Activated CD8-positive, alpha-beta memory T cell treated with anti-CD3 and anti-CD28 coated beads for 1 hour (primary cell): ENCODE measurements at places on chromosomes 2 and 18.
A peak's percentile ranks its signal among the peaks of the same experiment; 100 is the strongest.

DNA sequence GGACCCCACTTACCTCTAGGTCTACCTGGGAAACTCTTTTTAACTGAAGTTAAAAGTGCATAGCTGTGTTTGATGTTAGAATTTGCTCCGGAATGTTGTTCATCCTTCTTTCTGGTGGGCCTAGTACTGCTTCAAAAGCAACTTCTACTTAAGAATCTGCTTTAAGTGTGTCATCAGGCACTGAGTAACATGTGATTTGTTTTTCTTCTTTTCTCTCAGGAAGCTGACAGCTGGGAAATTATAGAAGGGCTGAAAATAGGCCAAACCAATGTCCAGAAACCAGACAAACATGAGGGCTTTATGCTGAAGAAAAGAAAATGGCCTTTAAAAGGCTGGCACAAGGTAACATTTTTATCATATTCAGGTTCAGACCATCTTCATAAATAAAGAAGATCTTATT lies 122.9 kb downstream of the PRKRA start:
- DNase-seq: no peak

DNA sequence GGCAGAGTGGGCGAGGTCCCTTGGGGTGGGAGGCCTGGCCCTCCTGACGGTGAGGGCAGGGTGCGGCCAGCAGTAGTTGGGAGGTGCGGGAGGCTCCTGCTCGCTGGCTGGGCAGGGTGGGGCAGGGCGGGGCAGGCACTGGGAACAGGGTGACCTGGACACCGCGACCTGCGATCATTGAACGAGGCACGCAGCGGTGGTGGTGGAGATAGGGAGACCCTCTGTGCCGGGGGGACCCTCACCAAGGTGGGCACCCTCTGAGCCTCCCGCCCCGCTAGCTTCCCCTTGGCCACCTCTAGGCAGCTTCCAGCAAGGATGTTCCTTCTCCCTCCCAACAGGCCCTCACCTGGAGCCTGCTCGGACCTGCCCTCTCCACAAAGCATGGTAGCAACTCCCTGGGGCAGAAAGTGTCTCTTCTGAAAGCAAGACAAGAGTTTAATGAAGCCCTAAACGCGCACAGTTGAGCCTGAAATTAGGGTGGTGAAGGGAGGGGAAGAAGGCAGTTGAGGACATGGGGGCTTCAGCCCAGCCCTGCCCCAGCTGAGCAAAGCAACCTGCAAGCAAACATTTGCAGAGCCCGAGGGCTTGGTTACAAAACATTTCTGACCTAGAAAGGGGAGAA lies 15.4 kb upstream of the FOSL2 start:
- DNase-seq: no peak

- DNase-seq: no peak
These were observed 179.8 kb downstream of the NEDD4L start for GRCh38 chr18:58223717-58224424.

- no peak for DNase-seq
These were observed 47.4 kb downstream of the DNAJC10 start for GRCh38 chr2:182763311-182763912.

GRCh38 chr2:111666160-111666559 lies 217.8 kb downstream of the ANAPC1 start:
- no peak for DNase-seq

DNA sequence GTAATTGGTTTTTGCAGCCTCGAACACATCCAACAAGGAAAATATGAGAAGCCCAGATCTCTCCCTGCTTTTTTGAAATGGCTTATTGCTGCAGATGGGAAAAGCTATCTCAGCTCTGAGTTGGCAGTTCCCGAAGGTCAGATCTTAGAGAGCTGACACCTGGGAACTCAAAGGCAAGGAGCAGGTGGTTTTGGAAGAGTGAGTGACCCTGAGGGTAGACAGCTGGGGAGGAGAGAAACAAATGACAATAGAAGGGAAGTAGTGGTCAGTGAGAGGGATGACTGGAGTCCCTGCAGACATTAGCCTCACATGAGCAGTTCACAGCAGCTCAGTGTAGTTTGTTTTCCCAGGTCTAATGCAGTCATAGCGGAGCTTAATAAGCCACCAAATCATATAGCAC lies 317.9 kb downstream of the STK39 start:
- no peak for DNase-seq

GRCh38 chr2:40716879-40717278 lies 265.0 kb upstream of the SLC8A1 start:
- DNase-seq: no peak

DNA sequence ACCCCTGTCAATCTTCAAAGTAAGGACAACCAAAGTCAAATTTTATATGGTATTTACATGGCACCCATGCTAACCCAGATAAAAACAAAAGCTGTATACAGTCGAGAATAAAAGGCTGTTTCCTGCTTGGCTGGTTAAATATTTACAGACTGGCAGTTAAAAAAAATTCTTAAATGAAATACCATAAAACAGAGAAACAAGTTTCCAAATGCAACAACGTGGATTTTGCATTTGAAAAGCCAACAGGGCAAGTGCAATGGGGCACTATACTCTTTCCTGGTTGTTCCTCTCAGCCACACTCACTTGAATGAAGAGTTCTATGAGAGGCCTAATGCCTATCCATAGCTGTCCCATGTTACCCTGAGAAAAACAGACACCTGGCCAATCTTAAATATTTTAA lies 6.1 kb upstream of the NR4A2 start:
- DNase-seq: no peak

DNA sequence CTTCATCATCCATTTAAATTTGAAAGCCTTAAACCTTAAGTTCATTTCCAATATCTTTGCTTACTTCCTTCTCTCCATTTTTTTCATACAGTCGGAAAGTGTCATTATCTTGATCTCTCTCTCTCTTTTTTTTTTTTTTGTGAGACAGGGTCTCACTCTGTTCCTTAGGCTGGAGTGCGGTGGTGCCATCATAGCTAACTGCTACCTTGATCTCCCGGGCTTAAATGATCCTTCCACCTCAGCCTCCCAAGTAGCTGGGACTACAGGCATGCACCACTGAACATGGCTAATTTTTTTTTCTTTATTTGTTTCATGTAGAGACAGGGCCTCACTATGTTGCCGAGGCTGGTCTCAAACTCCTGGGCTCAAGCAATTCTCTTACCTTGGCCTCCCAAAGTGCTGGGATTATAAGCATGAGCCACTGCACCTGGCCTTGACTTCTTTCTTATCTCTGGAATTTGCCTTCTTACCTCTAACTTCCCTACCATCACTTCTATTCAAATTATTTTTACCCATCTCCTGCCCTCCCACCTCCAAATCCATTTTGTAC lies 222.2 kb downstream of the MYCN start:
- no peak for DNase-seq

GRCh38 chr2:48530033-48530811 lies at the start of gene STON1:
TSS of gene STON1 (plus strand) at chr2:48530154. CDS start at chr2:48580634, 50,480 bp downstream.
- DNase-seq: peak; percentile 14

GRCh38 chr2:170736628-170737027 lies 21.5 kb downstream of the SP5 start:
- no peak for DNase-seq

DNA sequence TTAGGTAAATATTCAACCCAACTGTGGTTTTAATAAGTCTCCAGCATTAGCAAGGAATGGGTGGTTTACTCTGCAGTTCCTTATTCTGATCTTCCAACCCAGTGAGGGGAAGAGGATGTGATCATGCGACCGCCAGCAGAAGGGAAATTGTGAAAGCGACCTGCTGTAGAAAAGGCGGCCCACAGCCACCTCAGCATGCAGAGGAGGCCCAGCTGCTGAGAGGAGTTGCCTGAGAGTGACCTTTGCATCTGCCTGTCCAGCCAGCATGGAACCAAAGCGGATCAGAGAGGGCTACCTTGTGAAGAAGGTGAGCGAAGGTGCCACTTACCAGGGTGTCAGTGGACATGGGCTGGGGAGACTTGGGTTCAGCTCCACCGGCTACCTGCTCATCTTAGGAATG lies at the start of gene PLEK:
Gene PLEK (plus strand): TSS at position 196 of the 400 bp plus-strand sequence. CDS start 70 bp downstream, at position 266.
- no peak for DNase-seq

DNA sequence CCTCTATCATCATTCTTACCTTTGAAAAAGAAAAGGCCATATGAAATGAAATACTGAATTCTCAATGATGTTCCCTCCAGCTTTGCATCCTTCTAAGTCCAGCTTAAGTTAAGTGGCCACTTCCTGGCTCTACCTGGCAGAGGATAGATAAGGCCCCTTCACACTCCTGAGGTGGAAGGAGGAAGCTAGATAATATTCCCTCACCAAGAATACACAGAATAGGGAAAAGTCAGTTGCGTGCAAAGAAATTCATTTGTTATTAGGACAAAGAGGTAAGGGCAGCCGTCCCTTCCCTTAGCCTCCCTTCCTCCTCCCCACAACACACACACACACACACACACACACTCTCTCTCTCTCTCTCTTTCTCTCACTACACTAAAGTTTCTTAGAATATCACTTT lies 37.5 kb downstream of the OLA1 start:
- no peak for DNase-seq

DNA sequence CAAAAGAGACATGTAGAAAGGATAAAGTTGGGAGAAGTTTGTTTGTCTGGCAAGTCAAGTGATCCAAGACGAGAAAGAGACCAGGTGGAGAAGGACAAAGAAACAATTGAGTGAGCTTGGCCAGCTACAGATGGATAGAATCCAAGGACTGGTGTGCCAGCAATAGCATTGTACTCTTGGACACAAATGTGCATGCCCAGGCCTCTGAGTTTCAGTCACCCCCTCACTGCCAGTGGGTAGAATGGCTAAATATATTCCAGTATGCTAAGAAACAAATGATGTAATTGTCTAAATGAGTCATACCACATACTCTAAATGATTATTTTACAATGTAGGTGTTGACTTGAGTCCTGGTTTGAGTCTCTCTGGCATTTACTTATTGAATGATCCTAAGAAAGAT lies 881.3 kb downstream of the LRRTM4 start:
- DNase-seq: no peak

- DNase-seq: no peak
These were observed 72.5 kb upstream of the RMDN2 start for GRCh38 chr2:37852585-37853014.

DNA sequence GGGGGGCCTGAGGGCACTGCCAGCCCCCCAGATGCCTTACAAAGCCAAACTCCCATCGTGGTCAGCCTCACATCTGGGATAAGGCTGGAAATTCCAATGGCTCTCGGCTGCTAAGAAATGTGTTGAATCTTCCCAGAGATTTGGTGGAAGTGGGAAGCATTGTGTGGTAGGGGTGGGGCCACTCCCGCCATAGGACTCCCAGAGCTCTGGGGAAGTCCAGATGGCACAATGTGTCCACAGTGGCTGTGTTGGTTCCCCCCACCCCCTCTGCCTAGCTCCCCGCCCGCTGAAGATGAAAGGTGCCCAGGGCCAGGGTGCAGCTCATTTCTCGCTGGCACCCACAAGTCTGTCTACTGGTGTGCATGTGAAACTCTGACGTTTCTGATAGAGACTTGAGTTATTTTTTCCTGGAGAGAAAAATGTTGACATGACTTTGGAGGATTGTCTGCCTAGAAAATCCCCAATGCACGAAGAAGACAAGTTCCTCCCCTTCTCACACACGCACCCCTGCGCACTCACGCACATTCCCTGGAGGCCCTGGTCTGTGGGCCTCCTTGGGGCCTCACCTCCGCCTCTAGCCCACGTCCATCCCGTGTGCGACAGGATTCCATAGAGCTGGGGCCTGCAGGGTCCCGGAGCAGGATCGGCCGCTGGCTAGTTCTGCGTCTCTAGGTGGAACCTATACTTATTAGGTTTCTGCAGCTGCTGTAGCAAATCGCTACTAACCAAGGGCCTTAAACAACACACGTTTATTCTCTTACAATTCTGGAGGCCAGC lies 199.1 kb downstream of the ZFP36L2 start:
- DNase-seq: no peak

- no peak for DNase-seq
These were observed 91.2 kb downstream of the HDAC4 start for GRCh38 chr2:239309398-239310245.

- DNase-seq: no peak
These were observed 7.8 kb upstream of the GIGYF2 start for GRCh38 chr2:232689152-232689910.

GRCh38 chr2:102083393-102083703 lies 59.2 kb upstream of the IL1R1 start:
- no peak for DNase-seq

GRCh38 chr2:138962686-138963085 lies 182.5 kb upstream of the NXPH2 start:
- DNase-seq: no peak

DNA sequence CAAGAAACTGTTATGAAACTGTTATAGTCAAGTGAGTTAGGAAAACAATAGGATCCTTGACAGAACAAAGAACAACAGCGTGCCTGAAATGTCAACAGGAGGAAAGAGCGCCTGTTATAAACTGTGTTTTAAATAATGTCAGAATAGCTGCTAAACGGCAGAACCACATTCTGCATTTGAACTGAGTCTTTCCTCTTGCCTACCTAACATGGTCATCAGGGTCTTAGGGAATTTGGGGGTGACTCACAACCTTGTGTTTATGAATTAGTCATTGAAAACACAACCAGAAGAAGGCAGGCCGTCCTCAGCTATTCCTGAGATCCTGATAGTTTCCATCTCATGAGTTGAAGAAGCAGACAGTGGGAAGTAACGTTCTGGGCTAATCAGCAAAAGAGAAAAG lies 222.0 kb upstream of the FN1 start:
- DNase-seq: no peak

DNA sequence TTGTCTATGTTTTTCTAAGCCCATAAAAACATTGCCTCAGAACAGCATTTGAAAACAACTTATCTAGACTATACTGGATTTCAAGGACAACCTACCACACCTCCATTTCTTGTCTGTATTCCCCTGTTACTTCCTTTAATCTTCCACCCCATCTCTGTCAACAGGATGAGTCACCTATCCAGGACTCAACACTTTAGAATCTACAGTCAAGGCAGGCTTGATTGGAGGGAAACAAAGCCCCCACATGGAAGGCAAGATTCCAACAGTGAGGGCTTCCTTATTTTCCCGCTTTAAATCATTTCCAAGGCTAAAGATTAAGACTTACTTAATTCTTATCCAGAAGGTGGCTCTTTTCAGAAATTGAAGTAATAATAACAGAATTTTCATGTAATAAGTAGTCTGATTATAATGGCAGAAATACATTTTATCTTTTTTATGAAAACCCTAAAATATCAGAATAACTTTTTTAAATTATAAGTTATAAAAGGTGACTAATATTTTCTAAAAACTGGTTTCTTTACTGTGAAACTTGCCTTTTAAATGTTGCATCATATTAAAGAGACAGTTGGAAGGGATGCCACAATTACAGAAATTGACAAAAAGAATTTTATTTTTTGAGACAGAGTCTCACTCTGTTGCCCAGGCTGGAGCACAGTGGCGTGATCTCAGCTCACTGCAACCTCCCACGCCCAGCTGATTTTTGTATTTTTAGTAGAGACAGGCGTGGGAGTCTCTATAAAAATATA lies 138.7 kb upstream of the CCDC150 start:
- no peak for DNase-seq

DNA sequence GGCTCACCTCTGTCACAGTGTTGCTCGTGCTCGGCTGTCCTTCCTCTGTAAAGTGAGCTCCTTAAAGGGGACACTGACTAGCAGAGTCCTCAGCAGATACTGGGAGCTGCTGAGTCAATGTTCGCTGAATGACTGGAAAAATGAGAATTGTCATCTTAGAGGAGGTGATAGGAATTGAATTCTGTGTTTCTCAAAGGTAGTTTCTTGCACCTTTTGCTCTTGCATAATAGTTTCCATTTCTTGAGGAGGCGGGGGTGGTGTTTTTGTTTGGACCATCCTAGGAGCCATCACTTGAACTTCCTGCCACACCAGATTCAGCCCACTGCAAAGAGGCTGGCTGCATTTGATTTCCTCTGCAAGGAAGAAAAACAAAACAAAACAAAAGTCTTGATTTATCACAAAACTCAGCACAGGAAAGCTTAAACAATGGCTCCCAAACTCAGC lies 11.4 kb upstream of the RFX8 start:
- DNase-seq: no peak
